ENCODE measurements at places on chromosomes 12 and 14.
A peak's percentile ranks its signal among the peaks of the same experiment; 100 is the strongest.

GRCh38 chr14:35180179-35180578 lies 57.8 kb downstream of the PRORP start:
- DNase-seq = no peak

GRCh38 chr12:25200703-25201102 lies 5.7 kb downstream of the ETFRF1 start:
- no peak for DNase-seq

- no peak for DNase-seq
Measured at GRCh38 chr14:93086441-93087055, 29.2 kb downstream of the ITPK1 start.

DNA sequence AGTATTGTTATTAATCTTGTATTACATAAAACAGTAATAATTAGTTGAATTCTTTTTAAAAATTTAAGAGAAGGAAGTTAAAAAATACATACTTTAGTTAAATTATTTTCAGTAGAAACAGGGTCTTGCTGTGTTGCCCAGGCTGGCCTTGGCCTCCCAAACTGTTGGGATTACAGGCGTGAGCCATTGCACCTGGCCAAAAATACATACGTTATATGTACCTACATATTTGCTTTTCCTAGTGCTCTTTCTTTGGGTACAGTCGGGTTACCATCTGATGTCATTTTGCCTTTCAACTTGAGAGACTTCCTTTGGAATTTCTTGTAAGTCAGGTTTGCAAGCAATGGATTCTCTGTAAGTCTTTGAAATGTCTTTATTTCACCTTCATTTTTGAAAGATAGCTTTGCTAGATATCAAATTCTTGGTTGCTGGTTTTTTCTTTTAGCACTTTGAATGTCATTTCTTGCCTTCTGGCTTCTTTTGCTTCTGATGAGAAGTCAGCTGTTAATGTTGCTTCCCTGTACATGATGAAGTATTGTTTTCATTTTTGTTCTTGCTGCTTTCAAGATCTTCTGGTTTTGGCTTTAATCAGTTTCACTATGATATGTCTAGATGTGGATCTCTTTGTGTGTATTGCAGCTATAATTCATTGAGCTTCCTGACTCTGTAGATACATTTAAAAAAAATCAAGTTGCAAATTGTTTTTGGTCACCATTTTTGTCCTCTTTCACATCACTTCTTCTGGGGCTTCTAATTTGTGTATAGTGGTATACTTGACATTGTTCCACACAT lies 84.4 kb downstream of the SPATS2 start:
- no peak for DNase-seq

DNA sequence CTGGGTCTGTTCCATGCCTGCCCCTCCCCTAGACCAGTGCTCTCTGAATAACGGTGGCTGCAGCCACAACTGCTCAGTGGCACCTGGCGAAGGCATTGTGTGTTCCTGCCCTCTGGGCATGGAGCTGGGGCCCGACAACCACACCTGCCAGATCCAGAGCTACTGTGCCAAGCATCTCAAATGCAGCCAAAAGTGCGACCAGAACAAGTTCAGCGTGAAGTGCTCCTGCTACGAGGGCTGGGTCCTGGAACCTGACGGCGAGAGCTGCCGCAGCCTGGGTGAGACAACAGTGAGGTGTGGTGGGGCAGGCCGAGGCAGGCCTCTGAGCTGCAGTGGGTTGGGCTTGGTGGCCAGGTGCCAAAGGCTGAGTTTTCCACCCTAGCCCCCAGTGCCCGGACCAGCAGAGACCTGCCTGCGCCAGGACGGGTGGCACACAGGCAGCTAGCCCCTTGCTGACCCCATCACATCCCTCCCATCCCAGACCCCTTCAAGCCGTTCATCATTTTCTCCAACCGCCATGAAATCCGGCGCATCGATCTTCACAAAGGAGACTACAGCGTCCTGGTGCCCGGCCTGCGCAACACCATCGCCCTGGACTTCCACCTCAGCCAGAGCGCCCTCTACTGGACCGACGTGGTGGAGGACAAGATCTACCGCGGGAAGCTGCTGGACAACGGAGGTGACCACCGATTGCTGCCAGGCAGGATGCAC lies 28.2 kb upstream of the LRP1-AS start:
- DNase-seq = no peak

- DNase-seq = no peak
Measured at GRCh38 chr12:11753150-11753499, 103.7 kb downstream of the ETV6 start.

- DNase-seq = no peak
Measured at GRCh38 chr12:105945880-105946279, 192.9 kb downstream of the NUAK1 start.

- DNase-seq = no peak
Measured at GRCh38 chr12:131364903-131365820, 345.7 kb upstream of the SFSWAP start.

GRCh38 chr12:124369827-124370378 lies 75.0 kb downstream of the RFLNA start:
- DNase-seq = no peak

GRCh38 chr14:102532204-102532658 lies 22.7 kb upstream of the ANKRD9 start:
- DNase-seq = no peak

GRCh38 chr12:6494258-6494743 lies 399 bp downstream of the NCAPD2 start:
- DNase-seq = no peak

DNA sequence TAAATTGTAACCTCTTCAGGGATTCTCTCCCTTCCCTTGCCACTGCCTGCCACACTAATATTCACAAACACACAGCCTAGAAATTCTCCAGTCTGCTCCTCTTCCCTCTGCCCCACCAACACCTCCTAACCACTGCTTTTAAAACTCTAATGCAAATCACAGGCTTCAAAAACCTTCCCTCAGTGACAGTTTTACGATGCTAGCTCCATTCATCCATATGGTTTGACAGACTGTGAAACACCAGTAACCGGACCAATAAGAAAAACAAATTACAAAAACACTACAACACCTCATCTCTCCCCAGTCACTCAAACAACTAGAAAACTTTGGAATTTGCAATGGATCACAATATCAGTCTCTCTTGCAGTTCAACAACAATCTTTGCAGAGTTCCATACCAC lies 5.7 kb downstream of the DPF3 start:
- DNase-seq = no peak

- DNase-seq = no peak
Measured at GRCh38 chr14:68423686-68424085, 369.2 kb downstream of the ZFP36L1 start.

DNA sequence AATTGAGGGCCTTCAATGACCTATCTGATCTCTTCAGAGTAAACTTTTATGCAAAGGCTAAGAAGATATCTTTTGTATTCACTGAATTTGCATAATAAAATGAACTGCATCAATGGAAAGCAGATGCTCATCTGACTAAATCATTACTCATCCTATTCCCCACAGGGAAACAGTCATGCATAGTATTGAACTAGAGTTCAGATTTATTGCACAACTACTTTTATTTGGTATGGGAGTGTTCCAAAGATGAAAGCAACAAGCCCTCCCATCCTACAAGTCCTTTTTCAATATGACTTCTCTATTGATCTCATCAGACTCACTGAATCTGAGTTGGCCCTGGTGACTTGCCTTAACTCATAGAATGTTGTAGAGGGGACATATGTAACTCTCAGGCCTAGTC lies 159.8 kb downstream of the KITLG start:
- no peak for DNase-seq

- no peak for DNase-seq
Measured at GRCh38 chr12:106840243-106840642, 65.8 kb downstream of the RIC8B start.

GRCh38 chr12:93502802-93503623 lies 35.7 kb downstream of the MRPL42 start:
- no peak for DNase-seq

DNA sequence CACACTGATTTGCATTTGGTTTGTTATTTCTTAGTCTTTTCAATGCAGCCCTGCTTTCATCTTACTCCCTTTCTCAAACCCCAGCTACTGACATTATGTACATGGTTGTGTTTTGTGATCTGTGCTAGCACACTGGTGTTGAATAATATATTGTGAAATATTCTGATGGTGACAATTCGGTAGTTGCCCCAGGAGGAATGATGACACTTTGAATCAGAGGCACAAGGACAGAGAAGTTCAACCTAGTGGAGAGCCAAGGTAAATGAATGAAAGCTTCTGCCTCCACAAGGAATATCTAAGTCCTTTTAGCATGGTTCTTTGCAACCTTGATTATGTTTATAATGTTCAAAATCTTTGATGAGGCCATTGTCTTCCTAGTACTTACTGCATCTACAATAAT lies 159.9 kb downstream of the PDE3A start:
- no peak for DNase-seq

GRCh38 chr14:98728836-98729235 lies 543.2 kb downstream of the BCL11B start:
- DNase-seq = no peak

- DNase-seq = no peak
Measured at GRCh38 chr12:77973579-77973978, 142.9 kb downstream of the NAV3 start.

- DNase-seq = no peak
Measured at GRCh38 chr12:18391151-18391550, 129.8 kb downstream of the PIK3C2G start.

GRCh38 chr12:122265886-122266229 lies 436 bp downstream of the VPS33A start:
- no peak for DNase-seq

DNA sequence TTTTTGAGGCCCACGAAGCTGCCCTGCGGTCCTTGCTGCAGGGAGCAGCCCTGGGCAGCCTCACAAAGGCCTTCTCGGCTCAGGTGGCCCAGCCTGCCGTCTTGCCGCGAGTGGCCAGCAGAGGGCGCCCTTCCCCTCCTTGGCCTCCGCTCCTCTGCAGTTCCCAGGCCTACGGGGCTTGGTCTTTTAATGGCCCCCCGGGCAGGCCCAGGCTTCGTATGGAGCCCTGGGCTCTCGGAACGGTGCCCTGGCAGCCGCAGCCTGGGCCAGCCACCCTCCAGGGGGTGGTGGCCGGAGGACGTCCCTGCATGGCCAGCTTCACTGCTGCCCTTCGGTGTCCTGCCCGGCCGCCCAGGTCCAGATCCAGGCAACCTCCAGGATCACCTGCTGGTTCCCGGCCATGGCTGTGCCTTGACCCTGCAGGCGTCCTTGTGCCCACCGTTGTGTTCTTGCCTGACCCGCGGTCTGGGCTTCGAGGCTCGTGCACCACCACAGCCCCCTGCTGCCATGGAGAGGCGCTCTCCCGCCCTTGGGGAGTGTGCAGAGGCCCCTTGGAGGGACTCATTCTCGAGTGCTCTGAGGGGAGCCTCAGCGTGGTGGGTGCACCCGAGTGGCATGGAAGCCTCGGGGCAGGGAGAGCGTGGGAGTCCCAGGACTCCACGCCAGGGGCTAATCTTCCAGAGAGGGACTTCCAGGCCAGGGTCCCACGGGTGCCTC lies 9.4 kb downstream of the ASPG start:
- no peak for DNase-seq

- DNase-seq = peak; percentile 9
Measured at GRCh38 chr12:115871714-115872113, 405.8 kb downstream of the MED13L start.

- no peak for DNase-seq
Measured at GRCh38 chr12:69254046-69254445, 14.7 kb downstream of the CPSF6 start.

- DNase-seq = no peak
Measured at GRCh38 chr12:570435-570920, 92.8 kb downstream of the NINJ2 start.

DNA sequence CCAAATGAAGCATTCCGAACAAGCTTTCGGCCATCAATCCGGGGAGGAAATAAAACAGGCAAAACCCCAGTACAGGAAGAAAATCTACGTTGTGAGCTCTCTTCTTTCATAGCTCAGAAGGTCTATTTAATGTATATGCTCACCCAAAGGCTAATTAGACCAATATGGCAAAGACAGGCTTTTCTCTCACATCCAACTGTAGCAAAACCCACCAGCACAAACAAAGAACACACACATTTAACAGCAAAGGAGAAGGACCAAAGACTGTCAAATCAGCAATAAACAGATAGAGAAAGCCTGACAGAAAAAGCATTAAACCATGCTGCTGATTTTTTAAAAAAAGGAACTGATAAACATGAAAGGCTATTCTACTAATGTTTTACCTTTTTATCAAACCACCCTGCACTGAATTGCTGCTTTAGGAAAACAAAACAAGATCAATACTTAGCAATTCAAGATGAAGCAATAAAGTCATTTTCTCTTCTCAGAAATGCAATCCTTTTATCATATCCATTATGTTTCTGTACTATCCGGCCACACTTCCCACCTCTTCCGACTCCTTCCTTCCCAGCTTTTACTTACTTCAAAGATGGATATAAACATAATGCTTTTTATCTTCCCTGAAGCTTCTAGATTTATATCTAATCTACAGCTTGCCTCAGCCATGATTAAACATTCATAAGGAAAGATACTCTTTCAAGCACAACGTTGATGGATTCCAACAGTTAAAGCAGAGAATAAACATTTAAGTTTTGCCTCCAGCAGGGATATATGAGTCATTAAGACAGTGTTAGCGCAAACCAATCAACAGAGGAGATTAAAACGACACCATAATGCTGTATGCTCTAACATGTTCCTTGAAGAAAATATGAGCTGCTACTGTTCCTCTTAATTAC lies 74.6 kb upstream of the BBS10 start:
- no peak for DNase-seq

DNA sequence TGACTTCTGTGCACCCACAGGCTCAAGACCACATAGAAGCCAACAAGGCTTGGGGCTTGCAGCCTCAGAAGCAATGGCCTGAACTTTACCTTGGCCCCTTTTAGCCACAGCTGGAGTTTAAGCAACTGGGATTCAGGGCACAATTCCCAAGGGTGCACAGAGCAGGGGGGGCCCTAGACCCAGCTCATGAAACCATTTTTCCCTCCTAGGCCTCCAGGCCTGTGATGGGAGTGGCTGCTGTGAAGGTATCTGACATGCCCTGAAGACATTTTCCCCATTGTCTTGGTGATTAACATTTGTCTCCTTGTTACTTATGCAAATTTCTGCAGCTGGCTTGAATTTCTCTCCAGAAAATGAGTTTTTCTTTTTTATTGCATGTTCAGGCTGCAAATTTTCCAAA lies 21.9 kb downstream of the GABARAPL1 start:
- DNase-seq = no peak

DNA sequence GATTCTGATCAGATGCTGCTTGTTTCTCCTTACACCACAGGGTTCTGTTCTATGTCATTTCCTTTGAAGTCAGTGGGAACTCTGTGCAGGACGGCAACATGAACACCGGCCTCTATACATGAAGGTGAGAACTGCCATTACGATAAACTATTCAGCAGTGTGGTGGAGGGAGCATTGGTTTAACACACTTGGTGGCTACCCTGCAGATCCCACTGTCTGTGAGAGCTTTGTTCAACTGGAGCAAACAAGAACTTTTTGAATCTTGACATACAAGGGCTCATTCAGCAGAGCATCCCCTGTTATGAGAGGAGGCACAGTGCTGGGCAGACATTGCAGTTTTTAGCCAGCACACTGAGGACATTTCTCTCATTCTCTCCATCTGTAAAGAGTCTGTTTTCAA lies 10.7 kb upstream of the FRS2 start:
- DNase-seq = no peak

- DNase-seq = no peak
Measured at GRCh38 chr12:2344885-2345284, 292.1 kb downstream of the CACNA1C start.
